ENCODE measurements at places on chromosomes 11 and 22.

DNA sequence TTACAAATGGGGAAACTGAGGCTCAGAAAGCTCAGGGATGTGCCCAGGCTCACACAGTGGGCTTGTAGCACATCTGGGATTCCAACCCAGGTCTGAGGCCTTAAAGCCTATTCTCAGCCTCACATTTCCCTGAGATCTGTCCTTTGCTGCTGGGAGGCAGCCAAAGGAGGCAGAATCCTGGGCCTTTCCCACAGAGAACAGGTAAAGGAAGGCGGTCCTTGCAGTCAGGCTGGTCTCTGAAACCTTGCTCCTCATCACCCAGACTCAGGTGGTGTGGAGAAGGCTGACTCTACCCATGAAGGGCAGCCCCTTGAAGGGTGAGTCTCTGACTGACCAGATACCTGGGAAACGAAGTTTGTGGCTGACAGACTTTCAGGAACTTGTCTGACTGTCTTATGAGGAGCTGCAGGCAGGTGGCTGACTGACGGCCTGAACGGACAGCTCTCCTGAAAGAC is 7.8 kb downstream of the SLCO2B1 start:
- DNase-seq, result no peak

DNA sequence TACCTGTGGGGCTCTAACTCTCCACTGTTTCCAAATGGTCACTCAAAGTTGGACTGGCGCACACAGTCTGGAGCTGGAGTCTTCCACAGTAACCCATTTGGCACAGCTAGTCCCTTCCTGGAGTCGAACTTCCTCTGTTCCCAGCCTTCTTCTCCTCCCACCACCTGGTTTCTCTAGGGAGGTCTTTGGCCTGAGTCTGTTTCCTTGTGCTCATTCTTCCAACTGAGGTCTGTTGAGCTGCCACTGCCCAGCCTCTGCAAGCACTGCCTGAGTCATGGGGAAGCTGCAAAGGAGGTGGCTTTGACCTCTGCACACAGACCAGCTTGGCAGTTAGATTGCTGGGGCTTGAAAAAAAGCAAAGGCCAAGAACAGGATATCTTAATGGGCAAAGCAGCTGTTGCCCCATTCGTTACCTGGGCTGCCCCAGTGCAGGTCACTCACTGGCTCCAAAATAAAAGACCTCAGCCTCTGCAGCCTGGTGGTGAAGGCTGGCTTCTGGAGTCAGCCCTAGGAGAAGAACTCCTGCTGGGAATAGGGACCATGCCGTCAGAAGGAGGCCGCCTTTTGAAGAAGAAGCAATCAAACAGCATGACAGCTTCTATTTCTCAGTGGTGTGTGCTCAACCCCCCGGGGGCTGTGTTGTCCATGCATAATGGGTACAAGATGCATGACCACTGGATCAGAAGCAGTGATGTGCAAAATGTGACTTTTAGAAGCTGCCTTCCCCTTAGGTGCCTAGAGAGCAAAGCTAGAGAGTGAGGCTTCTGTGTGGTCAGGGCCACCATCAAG is 3.0 kb downstream of the ADAMTS15 start:
- DNase-seq, result no peak

GRCh38 chr11:131938351-131938751 is 567.9 kb downstream of the NTM start:
- DNase-seq, result no peak

DNA sequence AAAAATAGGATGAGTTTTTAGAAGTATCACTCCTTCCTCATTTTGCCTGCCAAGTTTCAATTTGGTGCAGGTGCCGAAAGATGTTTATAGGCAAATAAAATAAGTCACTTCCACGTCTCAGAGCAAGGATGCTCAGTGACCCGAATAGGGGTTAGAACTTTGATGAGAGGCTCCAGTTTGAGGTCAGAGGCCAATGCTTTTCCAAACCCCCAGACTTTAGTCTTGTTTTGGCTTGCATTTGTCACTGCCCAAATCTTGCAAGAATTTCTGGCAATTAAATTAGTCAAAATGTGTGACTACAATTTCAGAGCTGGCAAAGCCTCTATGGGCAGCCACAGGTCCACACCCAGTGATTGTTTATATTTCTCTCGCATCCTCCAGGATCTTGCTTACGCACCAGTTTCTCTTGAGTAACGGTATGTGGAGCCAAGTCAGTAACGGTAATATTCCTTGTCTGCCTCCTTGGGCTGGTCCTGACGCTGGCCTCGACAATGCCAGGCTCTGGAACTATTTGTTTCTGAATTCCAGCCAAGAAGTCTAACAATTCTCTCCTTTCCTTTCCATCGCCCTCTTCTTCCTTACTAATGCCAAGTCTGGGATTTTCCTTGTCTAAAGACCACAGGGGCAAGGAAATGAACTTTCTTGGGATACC is 9.9 kb upstream of the NUP160 start:
- DNase-seq, result no peak

DNA sequence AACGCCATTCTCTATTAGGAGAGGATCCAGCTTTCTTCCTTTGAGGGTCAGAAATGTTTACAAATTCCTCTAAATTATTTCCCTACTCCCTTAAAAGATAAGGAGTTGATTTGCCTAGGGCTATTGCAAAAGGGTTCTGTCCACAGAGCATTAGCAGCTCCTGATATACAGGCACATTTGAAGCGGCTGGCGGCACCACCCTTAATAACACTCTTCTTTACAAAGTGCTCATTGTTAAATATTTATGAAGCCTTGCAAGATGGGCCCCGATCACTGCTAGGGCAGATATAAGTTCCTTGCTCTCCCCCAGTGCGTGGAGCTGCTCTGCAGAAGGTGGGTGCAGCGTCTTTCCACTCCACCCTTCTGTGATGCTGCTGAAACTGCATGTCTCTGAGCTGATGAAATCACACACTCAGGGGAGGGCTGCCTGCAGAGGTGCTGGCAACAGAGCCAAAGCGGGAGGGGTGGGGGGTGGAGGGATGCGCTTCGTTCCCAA is 116.7 kb upstream of the NTM start:
- no peak for DNase-seq
